ENCODE measurements at places on chromosomes 11 and 22.

DNA sequence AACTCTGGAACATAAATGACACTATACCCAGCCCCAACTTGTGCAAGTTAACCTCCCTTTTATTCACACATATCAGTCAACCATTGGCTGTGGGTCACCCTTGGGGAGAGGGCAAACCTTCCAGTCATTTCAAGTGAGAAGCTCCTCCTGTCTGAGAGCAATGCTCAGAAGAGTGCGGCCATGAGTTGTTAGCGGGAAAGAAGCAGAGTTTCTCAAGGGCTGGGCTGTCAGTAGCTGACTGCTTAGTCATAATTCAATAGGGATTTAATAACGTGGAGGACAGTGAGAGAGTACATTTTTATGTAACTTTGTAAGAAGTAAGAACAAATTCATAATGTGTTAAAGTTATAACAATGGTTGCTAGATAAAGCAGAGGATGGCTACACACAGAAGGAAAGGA, 5.1 kb downstream of the PATE2 start:
- DNase-seq = no peak

- DNase-seq = no peak
These were observed 95.0 kb downstream of the CADM1 start for GRCh38 chr11:115409116-115409670.

DNA sequence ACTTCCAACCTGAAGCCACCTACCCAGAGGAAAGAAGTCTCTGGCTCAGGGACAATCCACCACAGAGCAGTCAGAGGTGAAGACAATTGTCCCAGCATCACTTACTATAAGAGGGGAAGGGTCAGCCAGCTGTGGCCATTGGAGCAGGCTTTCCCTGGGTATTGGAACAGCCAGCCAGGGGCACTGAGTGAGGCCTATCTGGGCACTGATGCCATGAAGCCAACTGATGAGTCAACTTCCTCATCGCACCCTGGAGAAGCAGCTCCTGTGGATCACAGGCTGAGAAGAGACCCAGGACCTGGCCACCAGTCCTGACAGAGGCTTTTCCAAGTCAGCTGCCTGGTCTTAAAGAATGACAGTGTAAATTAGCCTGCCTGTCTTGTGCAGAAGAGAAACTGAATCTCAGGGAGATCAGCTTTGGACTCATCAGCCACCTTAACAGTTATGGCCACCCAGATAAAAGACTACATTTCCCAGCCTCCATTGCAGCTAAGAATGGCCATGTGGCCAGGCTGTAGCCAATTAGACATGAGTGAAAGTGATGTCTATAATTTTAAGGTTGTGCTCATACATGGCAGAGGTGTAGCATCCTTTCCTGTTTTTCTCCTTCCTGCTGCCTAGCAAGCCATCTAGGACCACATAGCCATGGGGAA, 19.0 kb downstream of the CHST1 start:
- no peak for DNase-seq

DNA sequence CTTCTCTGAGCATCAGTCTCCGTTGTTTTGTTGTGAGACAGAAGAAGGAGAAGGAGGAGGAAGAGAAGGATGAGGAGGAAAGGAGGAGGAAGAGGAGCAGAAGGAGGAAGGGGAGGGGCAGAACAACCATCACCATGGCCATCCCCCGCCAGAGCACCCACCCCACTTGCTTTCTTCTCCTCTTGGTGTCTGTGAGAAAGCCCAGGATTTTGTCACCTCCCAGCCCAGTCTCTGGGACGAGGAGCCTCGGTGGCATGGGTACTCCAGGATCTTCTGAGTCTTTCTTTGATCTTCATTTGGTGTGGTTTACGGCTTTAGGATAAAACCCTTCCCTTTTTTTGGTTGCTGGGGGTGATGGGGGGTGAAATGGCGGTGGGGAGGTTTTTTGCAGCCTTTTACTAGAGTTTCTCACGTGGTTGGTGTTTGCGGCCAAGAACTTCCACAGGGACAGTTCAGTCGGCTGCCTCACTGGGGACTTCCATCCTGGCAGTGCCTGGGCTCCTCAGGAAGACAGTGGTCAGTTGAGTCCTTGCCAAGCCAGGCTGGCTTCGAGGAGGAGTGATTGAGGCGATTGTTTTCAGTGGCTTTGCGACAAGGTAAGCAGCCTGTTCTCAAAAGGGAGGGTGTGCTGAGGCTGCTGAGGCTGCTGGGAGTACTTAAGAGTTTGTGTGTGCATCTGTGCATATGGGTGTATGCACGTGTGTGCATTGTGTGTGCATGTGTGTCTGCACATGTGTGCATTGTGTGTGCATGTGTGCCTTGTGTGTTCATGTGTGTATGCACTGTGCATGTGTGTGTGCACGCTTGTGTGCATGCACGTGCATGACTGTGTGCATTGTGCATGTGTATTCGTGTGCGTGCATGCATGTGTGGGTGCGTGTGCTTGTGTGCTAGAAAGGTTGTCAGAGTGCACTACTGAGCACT, 567.5 kb downstream of the TBC1D22A start:
- DNase-seq = no peak

DNA sequence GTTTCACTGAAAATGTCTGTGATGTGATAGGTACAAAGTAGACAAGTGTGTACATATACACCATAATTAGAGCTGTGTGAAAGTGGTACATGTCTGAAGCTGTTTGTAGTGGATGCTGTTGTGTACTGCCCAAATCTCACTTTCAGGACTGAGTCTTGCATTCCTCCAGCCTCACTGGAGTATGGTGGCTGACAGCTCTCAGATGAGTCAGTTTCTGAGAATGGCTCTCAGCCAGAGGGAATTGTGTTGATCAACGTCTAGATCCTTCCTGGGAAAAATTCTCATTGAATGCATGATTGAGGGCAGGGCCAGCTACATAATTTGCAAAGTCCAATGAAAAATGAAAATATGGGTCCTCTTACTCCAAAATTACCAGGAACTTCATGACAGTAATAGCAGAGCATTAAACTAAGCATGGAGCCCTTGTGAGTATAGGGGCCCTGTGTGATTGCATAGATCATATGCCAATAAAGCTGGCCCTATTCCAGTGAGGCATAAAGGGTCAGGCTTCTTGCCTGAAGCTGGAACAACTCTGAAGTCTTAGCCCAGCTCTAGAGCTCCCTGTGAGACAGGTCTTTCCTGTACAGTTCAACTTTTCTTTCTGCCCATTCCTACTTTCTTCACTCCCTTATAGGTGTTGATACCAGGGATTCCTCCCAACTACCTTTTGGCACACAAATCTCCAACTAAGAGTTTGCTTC, 10.8 kb upstream of the CYP2R1 start:
- DNase-seq = no peak

DNA sequence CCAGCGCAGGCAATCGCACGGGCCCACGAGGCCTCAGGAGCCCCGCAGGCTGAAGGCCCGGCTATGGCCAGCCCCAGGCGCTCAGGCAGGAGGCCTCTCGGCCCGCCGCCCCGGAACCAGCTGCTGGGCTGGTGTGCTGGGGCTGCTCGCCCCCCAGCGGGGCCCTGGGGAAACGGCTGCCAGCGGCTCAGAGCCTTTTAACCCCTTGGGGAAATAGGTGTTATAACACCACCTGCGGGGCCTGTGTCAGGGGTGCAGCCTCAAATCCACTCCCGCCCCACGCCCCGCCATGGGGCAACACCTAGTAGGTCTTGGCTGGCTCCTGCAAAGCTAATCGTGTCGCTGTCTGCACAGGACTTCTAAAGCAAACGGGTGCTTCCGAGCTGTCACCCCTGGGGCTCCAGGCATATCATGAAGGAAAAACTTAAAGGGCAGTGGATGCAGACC, 237.4 kb downstream of the TTC28 start:
- DNase-seq = peak; percentile 48

GRCh38 chr11:70483077-70483861, 84.9 kb downstream of the CTTN start:
- no peak for DNase-seq

DNA sequence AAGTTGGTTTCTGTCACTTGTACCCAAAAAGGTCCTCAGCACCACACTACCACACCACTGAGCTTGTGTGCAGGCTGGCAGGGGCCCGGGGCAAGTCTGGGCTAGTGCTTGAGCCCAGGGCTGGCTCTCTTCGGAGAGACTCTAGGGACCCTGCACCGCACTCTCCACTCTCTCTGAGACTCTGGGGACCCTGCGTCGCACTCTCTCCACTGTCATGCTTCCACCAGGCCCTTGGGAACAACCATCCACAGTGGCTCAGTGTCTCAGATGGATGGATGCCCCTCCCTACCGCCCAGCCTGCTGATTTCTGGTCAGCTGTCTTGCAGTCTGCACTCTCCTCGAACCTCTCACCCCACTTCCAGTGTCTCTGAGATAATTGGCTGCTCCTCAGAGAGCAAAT, 2.0 kb upstream of the SBF1 start:
- DNase-seq = no peak

DNA sequence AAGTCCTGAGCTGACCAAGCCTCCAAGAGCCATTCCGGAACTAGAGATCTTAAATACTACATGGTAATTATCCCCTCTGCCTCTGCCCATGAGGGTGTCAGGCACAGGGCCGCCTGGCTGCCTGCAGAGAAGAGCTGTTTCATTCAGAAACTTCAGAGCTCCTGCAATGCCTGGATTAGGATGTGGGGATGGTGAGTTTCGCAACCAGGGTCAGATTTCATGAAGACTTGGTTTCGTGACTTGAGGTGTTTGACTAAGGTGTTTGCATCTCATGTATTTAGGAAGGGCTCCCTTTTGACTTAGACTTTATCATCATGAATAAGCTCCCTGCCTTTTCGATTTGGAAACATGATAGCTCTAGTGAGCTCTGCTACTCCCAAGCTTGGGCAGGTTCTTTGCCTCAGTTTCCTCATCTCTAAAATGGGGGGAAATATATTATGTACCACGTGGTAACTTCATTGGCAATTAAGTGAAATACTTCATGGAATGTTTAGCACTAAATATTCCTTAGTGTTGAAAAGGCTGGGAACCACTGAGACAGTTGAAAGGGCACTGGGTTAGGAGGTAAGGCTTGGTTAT, 9.1 kb downstream of the TIMP3 start:
- DNase-seq = no peak

DNA sequence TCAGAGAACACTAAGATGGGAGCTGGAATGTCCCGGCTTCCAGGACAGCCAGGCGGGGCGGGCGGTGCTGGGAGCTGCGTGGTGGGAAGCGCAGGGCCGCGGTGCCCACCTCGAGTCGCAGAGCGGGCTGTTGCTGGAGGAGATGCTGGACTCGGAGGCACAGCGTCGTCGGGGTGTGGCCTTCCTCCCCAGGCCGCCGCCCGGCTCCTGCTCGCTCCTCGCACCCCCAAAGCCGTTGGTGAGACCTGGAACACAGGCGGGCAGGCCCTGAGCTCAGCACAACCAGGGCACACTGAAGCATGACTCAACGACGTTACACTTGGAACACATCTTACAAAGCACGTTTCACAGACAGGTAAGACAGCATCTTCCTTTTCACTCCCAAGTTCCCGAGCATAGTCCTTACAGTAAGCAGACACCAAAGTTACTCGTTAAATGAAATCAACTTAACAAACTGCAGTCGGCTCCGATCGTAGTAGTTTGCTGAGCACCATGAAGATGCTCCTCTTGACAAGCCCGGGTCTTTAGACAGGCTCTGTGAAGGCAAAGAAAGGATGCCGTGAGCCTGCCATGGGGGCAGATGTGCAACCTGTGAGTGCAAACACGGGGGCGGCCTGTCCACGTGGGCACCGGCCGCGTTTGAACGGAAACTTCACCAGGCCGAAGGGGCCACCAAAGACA, 50.0 kb downstream of the BRD1 start:
- no peak for DNase-seq
